GM23248 (cell line): ENCODE measurements at places on chromosomes 1 and 21. TPM values are rescaled to one million over a fixed set of nuclear protein-coding genes. Genes with fewer than 3 reads are reported as not detected.
A peak's percentile ranks its signal among the peaks of the same experiment; 100 is the strongest.

The ARMH1 gene
- total RNA-seq = 0.51 and 1.4 TPM in 2 replicates

- no peak for DNase-seq
These were observed 23.5 kb downstream of the GPR157 start for GRCh38 chr1:9105336-9105867.

DNA sequence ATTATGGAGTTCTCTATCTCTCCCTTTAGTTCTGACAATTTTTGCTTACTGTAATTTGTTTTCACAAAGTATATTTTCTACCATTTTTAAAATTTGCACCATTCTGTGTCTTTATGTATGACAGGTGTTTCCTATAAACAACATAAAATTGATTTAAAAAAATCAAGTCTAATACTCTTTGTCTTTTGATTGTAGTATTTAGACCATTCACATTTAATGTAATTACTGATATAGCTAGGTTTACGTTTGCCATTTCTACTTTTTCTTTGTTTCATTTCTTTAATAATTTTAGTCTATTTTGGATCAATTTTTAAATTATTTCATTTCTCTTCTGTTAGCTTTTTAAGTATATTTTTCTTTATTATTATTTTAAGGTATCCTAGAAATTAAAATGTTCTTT is 44.4 kb upstream of the LCE5A start:
- DNase-seq = no peak

The SLC22A15 gene
- total RNA-seq = 14.7 and 15.0 TPM in 2 replicates

The CD5L gene
- not detected in 2 replicates for total RNA-seq

The PGBD2 gene
- total RNA-seq = 3.5 and 6.1 TPM in 2 replicates

- DNase-seq = no peak
These were observed 157.0 kb upstream of the EDN2 start for GRCh38 chr1:41641475-41641814.

DNA sequence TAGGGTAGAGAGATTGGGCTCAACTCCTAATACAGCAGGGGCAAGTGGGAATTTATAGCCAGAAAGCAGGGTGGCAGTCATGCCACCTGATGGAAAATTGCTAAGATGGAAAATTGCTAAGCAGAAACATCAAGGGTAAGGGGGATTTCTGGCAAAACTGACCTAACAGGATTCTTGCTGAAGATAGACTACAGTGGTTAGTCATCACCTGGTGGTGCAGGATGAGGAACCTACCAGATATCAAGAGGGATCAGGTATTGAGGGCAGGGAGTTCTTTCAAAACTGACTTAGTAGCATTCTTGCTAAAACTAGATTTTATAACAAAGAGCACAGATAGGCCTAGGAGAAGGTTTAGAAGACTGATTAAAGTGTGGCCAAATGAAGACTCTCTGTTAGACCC is 292.9 kb downstream of the PLPP3 start:
- no peak for DNase-seq

- DNase-seq = no peak
These were observed 53.4 kb upstream of the PTGFR start for GRCh38 chr1:78437396-78437795.

GRCh38 chr1:222167111-222167510 is 380.8 kb downstream of the HHIPL2 start:
- DNase-seq = peak; percentile 98

DNA sequence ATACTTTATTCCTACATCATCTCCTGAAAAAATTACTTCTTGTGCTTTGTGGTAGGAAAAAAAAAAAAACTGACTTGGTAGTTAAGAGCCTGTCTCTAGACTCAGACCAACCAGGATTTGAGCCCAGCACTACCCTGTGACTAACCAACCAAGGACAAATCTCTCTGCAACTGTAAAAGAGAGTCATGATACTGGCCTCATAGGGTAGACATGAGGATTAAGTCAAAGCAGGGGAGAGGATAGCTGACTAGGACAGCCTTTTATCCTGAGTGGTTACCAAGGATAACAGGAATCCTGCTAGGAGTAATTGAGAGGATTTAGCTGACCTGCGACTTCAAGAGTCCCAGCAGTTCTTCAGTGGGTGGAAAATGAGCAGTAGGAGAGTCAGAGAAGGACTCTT is 112.8 kb downstream of the C1orf21 start:
- DNase-seq = peak; percentile 60

The F3 gene
- 93.7 and 120 TPM in 2 replicates for total RNA-seq

GRCh38 chr21:45698493-45699184 is 55.1 kb downstream of the PCBP3 start:
- DNase-seq = peak; percentile 94

The CFHR4 gene
- not detected in 2 replicates for total RNA-seq

DNA sequence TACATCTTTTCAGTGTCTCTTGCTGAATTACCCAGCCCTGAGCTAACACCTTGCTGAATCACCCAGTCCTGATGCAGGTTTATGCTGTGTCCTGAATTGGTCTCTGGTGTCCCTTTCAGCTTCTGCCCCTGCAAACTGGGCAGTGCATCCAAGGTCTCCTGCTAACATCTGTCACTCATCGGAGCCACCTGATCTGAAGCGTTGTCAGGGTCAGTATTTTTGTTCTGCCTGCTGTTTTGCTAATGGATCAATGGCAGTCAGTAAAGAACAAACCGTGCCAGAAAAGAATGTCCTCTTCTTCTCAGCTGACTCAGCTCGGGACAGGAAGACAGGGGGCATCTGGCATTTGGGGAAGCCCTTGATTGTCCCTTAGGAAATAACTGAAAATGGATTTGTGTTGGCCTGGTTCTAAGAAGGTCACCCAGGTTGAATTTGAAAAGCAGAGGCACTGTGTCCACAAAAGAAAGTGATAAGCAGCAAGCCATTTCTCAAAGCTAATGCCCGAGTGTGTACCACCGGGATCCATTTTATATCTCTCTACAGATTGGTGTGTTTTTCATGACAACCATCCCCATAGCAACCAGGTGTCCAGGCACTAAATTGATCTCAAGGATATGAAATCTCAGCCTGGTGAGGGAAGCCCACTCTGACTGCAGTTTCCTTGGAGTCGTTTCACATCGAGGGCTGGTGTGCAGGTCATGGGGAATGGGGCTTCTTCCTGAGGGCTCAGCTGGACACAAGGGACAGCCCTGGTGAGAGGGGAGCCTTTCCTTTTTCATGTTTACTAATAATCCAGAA is 109.7 kb upstream of the IRF2BP2 start:
- no peak for DNase-seq

GRCh38 chr1:63487336-63488065 is 35.5 kb downstream of the ITGB3BP start:
- no peak for DNase-seq

The AMY1A gene
- not detected in 2 replicates for total RNA-seq

GRCh38 chr1:76268341-76268740 is 193.8 kb downstream of the ST6GALNAC3 start:
- no peak for DNase-seq
